Left hindlimb (tissue), 1 donor: ENCODE measurements at places on chromosomes 16 and 17.

GRCh38 chr17:35653619-35654361 lies 66.7 kb downstream of the AP2B1 start:
- DNase-seq: no peak

DNA sequence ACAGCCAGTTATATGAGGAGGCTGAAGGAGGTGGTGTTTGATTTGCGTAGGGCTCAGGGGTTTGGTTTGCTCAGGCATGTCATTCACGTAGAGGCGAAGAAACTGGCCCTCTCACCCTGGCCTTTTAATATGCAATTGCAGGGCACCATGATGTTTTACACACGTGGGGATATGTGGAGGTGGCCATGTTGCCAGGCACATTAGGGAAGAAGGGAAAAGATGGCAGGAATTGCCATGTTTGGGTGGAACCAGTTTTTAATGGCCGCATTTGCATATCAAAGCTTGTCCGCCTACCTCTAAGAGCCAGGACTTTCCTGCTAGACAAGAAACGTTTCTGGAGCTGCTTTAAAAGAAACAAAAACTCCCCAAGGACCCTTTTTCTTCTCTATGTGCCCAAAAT lies 1483.7 kb upstream of the GOT2 start:
- no peak for DNase-seq

GRCh38 chr17:36777118-36777517 lies 160.2 kb upstream of the LHX1 start:
- DNase-seq: no peak

DNA sequence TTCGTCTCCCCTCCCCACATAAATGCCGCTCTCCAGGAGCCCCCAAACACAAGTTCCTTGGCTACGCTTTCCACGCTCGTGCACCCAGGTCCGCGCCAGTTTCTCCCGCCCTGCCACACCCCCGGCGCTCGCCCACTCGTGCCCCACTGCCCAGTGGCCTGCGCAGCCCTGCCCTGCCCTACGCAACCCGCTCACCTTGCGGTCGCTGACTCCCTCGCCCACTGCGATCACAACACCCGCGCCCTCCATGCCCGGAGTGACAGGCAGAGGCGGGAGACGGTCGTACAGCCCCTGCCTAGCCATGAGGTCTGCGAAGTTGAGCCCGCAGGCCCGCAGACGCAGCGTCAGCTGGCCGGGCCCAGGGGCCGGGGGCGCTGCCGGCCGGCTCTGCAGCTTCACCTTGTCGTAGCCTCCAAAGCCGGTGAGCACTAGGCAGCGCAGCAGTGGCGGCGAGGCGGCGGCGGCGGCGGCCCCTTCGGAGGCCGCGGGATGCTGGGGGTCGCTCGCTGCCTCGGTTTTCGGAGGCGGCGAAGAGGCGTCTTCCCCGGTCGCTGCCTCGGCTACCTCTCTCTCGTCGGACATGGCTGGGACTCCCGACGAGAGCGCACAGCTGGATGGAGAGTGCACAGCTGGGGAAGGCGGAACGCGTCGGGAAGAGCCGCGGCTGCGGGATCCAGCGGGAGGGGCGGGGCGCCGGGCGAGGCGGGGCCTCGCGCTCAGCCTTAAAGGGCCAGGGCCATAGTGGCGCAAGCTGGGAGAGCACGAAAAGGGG lies at the start of gene VAT1:
TSS of gene VAT1 (minus strand) at position 645 of the 772 bp plus-strand sequence. CDS start at position 582, 63 bp downstream.
- DNase-seq: peak; percentile 87

GRCh38 chr16:20681821-20682760 lies 15.4 kb downstream of the ACSM1 start:
- DNase-seq: no peak

DNA sequence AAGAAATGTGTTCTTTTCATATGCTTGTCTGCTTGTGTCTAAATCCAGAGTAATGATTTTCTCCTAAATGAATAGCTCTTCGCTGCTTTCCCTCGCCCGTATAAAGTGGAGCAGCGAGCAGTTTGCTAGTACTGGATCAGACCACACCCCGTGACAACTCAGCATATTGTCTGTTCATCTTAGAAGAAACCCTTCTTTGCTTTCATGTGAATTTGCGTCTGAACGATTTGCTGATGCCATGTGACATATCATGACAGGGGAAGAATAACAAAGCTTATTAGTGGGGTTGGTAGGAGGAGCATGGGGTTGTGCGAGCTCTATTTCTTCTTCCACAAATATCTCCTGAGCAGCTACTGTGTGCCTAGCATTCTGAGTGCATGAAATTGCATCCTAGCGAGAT lies 44.1 kb upstream of the CACNG4 start:
- no peak for DNase-seq

GRCh38 chr16:86101897-86102157 lies 202.9 kb downstream of the IRF8 start:
- no peak for DNase-seq

DNA sequence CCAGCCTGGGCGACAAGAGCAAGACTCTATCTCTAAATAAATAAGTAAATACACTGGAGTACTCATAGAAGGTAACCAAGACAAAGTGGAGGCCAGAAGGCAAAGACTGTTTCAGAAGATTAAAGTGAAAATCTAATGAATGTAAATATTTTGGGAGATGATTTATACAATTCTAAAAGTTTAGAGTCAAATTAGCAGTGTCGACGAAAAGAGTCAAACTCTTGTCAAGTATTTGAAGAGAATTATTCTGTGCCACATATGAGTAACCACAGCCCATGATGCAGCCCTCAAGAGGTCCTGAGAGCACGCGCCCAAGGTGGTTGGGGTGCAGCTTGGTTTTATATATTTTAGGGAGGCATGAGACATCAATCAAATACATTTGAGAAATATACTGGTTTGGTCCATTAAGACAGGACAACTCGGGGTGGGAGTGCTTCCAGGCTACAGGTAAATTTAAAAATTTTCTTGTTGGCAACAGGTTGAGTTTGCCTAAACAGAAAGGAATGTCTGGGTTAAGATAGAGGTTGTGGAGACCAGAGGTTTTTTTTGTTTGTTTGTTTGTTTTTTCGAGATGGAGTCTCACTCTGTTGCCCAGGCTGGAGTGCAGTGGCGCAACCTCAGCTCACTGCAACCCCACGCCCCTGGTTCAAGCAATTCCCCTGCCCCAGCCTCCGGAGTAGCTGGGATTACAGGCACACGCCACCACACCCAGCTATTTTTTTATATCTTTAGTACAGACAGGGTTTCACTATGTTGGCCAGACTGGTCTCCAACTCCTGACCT lies 3.5 kb downstream of the CFDP1 start:
- DNase-seq: no peak

- peak; percentile 92 for DNase-seq
Measured at GRCh38 chr17:61399131-61400065, at the start of gene TBX2. TBX2 (plus strand) TSS chr17:61399843; CDS start chr17:61400177, 334 bp downstream.

GRCh38 chr17:57357830-57358430 lies 101.6 kb downstream of the MSI2 start:
- DNase-seq: no peak

DNA sequence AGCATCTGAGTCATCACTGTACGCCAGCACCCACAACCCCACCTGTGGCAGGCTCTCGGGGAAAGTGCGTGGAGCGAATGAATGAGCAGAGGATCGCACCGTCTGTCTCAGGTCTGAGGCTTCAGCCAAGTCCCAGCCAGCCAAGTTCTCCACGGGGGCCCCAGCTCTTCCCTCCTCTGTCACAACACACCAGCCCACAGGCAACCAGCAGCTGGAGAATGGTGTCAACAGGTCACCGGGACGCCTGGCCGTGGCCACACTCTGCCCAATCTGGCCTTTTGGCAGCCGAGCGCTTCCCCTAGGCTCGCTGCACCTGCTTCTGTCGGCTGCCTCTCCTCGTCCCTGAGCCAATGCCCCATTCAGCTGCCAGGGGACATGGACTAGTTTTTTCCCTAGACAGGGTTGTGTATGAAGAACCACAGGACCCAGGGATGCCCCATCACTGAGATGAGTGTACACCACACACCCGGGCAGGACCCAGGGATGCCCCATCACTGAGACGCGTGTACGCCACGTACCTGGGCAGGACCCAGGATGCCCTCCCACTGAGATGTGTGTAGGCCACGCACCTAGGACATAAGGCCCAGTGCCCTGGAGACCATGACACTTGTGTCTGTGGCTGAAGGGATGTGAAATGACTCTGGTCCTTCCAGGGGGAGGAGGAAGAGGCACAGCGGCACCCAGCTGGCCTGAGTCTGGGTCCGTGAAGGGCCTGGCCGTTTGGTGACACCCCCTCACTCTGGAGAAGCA lies 52.8 kb downstream of the ABR start:
- no peak for DNase-seq

DNA sequence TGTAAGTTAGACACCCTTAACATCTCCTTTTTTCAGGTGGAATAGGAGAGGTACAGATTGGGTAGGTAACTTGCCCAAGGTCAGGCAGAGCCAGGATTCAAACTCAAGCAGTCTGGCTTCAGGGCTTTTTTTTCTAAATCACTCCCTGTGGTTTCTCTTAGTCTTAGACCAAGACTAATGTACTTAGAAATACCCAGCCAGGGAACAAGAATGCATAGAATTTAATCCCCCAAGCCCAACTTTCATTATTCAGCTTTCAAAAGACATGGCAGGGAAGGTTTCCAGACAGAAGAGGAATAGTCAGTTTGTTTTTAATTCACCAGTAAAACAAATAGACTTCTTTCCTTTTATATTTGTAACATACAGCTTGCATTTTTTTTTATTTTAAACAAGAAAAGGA lies 305.2 kb upstream of the RBFOX1 start:
- no peak for DNase-seq

DNA sequence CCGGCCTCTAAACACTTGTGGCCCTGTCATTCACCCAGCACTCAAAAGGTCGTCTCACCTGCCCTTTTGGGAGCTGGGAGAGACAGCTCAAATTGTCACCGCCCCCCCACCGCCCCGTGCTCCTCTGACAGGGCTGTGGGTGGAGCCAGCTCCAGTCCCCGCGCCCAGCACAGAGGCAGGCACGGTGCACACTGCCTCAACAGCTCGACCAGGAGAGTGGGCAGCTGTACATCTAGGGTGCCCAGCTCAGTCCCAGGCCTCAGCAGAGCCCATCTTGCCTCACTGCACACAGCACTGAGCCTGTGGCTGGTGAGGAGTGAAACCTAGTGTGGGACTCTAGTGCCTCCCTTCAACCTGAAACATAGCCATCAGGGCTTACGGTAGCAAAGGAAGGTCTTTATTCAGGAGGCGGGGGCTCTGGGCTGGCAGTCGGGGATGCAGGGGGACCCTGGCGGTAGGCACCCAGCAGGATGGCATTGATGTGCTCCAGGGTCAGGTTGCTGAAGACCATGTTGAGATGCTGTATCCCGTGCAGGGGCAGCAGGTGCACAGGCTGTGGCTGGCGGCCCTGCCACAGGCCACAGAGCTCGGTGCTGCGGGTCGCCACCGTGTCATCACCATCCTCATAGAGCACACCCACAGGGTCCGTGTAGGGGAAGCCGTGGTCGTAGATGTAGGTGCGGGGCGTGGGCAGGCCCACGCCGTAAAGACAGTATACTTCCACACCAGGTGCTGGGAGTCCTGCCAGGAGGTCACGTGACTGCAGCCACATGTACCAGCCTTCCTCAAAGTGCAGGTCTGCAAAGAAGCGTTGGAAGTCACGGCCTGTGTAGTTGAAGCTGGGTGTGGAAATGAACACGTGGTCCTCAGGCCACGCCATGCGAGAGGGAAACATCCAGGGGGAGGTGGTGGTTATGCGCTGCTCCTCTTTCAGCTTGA lies 3.1 kb upstream of the PSMB10 start:
- DNase-seq: no peak

DNA sequence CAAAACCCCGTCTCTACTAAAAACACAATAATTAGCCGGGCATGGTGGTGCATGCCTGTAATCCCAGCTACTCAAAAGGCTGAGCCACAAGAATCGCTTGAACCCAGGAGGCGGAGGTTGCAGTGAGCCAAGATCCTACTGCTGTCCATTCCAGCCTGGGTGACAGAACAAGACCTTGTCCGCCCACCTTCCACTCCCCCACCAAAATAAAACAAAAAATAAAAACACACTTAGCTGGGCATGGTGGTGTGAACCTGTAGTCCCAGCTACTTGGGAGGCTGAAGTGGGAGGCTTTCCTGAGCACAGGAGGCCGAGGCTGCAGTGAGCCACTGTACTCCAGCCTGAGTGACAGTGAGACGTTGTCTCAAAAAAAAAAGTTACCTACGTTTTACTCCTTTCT lies 3.2 kb downstream of the PPM1E start:
- DNase-seq: no peak

DNA sequence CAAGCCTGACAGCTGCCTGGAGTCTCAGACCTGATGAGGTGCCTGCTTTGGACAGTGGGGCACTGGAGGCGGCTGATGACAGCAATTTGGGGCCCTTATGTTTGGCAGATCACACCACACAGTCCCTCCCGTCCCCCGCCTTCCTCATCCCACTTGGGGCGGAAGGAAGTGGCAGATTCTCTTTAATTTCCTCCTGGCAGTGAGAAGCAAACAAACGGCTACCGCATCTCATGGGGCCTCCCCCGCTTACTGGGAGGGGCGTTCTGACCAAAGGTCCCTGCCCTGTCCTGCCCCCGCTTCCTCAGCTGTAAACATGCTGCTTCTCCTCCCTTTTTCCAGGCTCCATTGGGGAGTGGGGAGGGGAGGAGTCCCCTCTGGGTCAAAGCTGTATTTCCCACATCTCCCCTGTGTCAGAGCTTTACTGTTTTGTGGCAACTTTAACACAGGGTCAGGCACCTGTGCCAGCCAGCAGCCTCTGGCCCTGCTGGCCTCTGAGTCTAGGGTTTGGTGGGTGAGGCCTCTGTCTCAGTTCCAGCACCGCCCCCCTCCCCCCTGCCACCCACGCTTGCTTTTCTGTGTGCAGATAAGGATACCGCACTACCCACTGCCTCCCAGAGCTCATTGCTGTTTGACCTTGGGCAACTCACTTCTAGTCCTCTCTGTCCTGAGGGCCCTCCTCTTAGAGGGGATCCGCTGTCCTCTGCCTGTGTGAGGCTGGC lies 5.4 kb upstream of the NFATC3 start:
- peak; percentile 82 for DNase-seq

GRCh38 chr17:32936186-32936893 lies 8.4 kb downstream of the TMEM98 start:
- no peak for DNase-seq

DNA sequence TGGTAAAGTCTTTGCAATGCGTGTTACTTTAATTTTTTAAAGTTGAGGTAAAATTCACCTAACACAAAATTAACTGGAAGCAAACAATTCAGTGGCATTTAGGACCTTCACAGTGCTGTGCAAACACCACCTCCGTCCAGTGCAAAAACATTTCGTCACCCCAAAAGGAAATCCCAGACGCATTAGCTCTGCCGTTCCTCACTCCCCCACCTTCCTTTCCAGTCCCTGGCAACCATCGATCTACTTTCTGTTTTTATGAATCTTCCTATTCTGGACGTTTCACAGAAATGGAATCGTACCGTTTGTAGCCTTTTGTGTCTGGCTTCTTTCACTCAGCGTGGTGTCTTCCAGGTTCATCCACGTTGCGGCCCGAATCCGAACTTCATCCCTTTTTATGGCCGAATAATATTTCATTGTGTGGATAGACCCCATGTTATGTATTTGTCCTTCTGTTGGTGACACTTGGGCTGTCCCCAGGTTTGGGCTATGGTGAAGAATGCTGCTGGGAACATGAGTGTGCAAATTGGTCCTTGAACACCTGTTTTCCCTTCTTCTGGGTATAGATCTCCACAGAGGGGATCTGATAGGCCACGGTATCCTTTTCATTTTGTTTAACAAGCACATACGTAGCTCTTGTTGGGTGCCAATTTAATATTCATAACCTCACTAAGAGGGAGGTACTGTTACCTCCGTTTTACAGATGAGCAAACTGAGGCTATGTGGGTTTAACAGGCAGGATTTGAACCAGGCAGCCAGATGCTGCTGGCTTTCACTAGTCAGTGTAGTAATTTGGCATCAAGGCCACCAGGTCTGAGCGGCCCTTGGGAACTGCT lies 232.0 kb upstream of the GSE1 start:
- DNase-seq: no peak

- DNase-seq: peak; percentile 72
Measured at GRCh38 chr16:1963806-1964505, 670 bp downstream of the RPS2 start.
